ENCODE measurements at places on chromosomes 4 and X. TPM values are rescaled to one million over a fixed set of nuclear protein-coding genes. Genes with fewer than 3 reads are reported as not detected.
A peak's percentile ranks its signal among the peaks of the same experiment; 100 is the strongest.

The PAGE4 gene
- total RNA-seq: not detected

DNA sequence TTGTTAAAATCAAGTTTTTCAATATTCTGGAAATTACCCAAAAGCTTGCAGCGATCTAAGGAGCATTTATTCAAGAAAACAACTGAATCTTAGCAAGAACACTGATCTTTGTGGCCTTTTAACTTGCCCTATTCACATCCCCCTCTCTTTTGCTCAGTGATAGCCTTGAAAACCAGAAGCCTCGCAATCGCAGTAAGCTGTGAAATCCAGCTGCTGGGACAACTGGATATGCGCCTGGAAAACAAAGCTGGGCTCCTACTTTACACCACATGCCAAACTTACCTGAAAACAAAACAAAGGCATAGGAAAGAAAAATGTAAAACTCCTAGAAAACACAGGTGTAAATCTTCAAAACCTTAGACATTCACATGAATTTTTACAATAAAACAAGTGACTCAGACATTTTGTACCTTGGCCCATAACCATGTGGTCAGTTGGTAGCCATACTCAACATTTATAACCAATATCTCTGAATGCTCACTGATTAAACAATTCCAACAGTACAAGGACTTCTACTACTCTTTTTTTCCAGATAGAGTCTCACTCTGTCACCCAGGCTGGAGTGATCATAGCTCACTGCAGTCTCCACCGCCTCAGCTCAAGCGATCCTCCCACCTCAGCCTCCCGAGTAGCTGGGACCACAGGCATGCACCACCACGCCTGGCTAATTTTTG lies 15.6 kb downstream of the SLC25A53 start:
- H3K36me3 ChIP-seq: no peaks in the 10 kb centered on the region
- DNase-seq: no peak
- H3K4me1 ChIP-seq: no peaks in the 10 kb centered on the region
- no peaks in the 10 kb centered on the region for H3K27me3 ChIP-seq
- H3K27ac ChIP-seq: no peak overlapping the region

- DNase-seq: no peak
- H3K4me3 ChIP-seq: no peak overlapping the region
- peaks cover 38% of the 10 kb centered on the region for H3K4me1 ChIP-seq
- H3K36me3 ChIP-seq: peaks cover 21% of the 10 kb centered on the region
- peak overlapping the region; percentile 99 for H3K27ac ChIP-seq
Measured at GRCh38 chr4:54066088-54066415, 1.6 kb upstream of the CHIC2 start.

GRCh38 chr4:100938698-100939097 lies 408.6 kb downstream of the PPP3CA start:
- no peaks in the 10 kb centered on the region for H3K36me3 ChIP-seq
- H3K4me1 ChIP-seq: no peaks in the 10 kb centered on the region

- peak; percentile 93 for DNase-seq
- peak overlapping the region; percentile 95 for H3K27ac ChIP-seq
- no peaks in the 10 kb centered on the region for H3K36me3 ChIP-seq
- H3K27me3 ChIP-seq: no peaks in the 10 kb centered on the region
Measured at GRCh38 chr4:127484117-127484516, 148.6 kb upstream of the INTU start.

GRCh38 chrX:153771415-153772315 lies 7.6 kb downstream of the PLXNB3 start:
- peaks cover 3% of the 10 kb centered on the region for H3K4me1 ChIP-seq
- no peaks in the 10 kb centered on the region for H3K36me3 ChIP-seq

DNA sequence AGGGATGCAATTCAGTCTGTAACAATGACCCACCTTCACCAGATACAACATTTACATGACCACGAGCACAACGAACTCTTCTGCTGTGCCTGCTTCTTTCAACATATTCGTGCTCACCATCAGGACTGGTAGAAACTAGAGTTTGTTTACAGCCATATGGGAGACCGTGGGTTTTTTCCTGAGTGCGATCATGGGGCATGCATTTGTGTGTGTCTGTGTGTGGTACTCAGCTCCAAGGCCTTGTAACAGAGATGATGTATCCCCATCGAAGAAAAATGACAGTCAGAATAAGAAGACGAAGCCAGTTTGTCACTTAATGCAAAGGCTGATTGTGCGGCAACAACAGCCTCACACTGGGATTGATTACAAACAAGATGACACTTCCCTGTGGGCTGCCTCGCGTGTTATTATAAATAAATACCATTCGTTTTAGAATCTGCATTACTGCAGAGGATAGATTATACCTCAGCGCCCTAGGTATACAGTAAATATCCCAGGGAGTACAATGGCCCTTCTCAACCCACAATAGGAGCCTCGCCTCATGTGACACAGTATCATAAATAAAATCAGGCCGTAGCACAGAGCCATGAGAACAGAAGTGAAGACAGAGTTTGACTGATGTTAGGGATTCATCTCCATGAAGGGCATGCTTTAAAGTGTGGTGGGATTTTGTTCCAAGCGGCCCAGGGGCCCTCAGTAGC lies 97.3 kb upstream of the NOCT start:
- H3K36me3 ChIP-seq: no peaks in the 10 kb centered on the region
- no peaks in the 10 kb centered on the region for H3K4me1 ChIP-seq
- no peak for DNase-seq
- H3K4me3 ChIP-seq: no peak overlapping the region
- no peak overlapping the region for H3K27ac ChIP-seq
- no peaks in the 10 kb centered on the region for H3K27me3 ChIP-seq

DNA sequence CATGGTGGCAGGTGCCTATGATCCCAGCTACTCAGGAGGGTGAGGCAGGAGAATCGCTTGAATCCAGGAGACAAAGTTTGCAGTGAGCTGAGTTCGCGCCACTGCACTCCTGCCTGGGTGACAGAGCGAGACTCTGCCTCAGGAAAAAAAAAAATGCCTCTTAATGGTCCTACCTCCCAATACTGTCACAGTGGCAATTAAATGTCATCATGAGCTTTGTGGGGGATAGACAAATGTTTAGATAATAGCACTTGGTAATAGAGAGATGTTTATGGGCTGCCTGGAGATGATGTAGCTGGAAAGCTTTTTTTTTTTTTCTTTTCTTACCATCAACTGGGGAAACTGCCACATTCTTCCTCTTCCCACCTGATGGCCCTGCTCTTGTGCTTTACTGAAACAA lies 33.0 kb downstream of the GRK4 start:
- H3K27me3 ChIP-seq: no peaks in the 10 kb centered on the region
- no peak for DNase-seq
- no peaks in the 10 kb centered on the region for H3K36me3 ChIP-seq

All from SJSA1 (cell line).